Foreskin keratinocyte (primary cell): ENCODE measurements at places on chromosomes 2 and 18. TPM values are rescaled to one million over a fixed set of nuclear protein-coding genes. Genes with fewer than 3 reads are reported as not detected.
A peak's percentile ranks its signal among the peaks of the same experiment; 100 is the strongest.

C2orf80 gene
- polyA plus RNA-seq: not detected in 2 replicates

PGAP1 gene
- polyA plus RNA-seq: 0.84 and 0.90 TPM in 2 replicates

GRCh38 chr2:162220368-162220767, 22.9 kb downstream of the FAP start:
- no peak for DNase-seq

GRCh38 chr2:218834685-218835084, 3.1 kb upstream of the PRKAG3 start:
- DNase-seq: no peak

- DNase-seq: no peak
Observed at GRCh38 chr2:53317861-53318260, 449.7 kb upstream of the CHAC2 start.

DNA sequence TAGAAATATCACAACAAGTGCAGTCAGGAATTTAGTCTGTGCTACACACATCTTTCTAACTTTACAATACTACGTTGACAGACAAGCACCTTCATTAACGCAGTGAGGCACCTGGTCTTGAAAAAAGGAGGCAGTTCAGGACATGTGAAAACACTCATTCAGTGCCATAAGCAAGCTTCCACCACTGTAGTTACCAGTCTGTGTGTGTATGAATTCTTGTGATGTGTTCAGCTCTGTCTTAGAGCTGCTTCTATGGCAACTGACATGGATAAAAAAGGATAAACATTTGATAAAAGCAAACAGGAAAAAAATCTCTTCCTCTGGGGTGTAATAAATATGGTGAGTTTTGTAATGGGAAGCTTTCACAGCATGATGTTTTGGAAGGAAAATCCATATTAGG, 623.8 kb upstream of the NXPH2 start:
- no peak for DNase-seq

GRCh38 chr2:134716721-134717243, 2.0 kb downstream of the TMEM163 start:
- DNase-seq: no peak

GRCh38 chr2:189466656-189467055, 25.4 kb downstream of the WDR75 start:
- DNase-seq: no peak

DNA sequence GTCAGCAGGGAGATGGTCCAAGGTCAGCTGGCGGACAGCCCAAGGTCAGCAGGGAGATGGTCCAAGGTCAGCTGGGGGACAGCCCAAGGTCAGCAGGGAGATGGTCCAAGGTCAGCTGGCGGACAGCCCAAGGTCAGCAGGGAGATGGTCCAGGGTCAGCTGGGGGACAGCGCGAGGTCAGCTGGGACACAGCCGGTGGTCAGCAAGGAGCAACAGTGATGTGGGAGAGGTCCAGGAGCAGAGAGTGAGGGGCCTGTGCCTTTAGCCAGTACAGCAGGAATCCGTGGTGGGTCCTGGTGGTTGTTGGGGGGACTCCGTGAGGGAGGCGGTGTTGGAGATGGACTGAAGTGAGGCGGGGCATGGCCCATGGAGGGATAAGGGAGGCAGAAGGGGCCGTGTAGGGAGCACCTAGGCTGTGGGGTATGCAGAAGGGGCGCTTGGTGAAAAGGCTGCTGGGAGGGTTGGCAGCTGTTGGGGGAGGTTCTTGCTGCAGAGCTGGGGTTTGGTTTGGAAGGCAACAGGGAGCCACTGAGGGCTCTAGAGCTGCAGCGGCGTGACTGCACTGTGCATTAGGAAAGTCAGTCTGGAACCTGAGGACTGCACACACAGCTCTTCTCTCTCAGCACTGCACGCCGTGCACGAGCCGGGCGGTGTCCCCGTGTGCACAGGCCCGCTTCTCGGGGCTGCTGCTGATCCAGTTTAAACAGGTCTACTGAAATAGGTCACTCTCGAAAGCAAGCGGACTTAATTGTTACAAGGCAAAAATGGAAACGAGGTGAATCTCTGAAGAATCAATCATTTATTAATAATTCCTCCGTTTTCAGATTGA, 76.2 kb upstream of the HDAC4 start:
- no peak for DNase-seq

DNA sequence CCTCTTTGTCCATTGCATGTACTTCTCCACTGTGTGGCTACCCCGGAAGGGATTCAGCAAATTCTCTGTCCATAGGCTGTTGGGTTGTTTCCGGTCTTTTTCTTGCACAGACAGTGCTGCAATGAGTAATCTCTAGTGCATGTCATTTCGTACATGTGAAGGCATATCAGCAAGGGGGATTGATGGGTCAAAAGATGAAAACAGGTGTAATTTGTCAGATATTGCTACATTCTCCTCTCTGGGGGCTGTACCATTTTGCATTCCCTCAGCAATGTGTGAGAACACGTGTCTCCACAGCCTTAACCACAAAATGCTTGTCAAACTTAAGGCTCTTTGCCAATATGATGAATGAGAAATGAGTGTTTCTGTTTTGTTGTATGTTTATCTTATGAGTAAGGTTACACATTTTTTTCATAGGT, 60.5 kb downstream of the KLHL29 start:
- DNase-seq: peak; percentile 92

GRCh38 chr2:85243101-85244072, 84.4 kb downstream of the TGOLN2 start:
- no peak for DNase-seq

DNA sequence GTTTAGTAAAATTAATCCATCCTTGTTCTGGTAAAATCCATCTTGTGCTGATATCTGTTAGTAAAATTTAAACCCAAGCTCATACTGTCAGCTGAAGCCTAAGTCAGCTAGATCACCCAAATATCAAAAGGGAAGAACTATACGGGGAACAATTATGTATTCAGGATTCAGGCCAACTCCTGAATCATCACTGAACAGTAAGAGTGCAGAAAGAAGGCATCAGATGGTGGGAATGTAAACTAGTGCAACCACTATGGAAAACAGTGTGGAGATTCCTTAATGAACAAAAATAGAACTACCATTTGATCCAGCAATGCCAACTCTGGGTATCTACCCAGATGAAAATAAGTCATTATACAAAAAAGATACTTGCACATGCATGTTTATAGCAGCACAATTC, 81.8 kb downstream of the RAPGEF4 start:
- no peak for DNase-seq
